Astrocyte of the cerebellum (primary cell): ENCODE measurements at places on chromosomes 2 and 18.

DNA sequence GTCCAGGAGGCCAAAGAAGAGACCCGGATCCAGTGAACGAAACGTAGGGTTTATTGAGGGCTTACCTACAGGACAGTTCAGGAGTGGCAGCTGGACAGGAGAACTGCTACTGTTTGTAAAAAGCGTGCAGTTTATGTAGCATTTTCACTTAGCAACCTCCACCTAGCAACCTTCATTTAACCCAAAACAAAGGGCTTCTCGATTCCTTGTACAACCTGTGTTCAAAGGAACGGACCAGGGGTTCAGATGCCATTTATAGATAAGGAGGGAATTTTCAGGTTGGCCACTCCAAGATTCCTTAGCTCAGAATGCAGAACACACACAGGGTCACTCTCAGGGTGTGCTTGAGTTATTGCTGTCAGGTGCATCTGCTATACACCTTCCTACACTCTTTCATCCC is 65.1 kb upstream of the YWHAQ start:
- DNase-seq = no peak

- peak; percentile 33 for DNase-seq
Observed at GRCh38 chr18:76564117-76564516, 69.1 kb upstream of the ZNF516 start.

GRCh38 chr18:68623342-68623741 is 91.6 kb downstream of the TMX3 start:
- DNase-seq = peak; percentile 74

GRCh38 chr2:229141424-229142025 is 129.6 kb downstream of the PID1 start:
- DNase-seq = peak; percentile 3

DNA sequence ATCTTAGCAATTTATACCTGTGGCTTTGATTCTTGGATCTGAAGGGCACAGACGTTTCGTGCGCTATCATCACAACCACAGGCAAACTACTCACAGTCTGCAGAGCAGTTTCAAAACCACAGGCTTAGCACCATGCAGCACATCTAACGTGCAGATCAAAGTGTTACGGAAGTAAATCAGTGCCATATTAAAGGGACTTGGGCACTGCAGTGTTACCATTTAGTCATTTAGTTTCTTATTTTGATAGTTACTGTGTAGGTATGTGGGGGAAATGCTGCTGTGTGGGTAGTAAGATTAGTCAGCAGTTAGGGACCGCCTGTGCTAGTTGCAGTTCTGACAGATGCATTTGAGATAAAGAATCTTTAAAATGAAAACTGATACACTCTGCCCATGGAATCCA is 384.0 kb downstream of the NBAS start:
- peak; percentile 78 for DNase-seq

GRCh38 chr2:102436323-102436722 is 13.4 kb downstream of the IL18RAP start:
- peak; percentile 34 for DNase-seq

- DNase-seq = no peak
Observed at GRCh38 chr2:145268931-145269330, 749.0 kb upstream of the ZEB2 start.

DNA sequence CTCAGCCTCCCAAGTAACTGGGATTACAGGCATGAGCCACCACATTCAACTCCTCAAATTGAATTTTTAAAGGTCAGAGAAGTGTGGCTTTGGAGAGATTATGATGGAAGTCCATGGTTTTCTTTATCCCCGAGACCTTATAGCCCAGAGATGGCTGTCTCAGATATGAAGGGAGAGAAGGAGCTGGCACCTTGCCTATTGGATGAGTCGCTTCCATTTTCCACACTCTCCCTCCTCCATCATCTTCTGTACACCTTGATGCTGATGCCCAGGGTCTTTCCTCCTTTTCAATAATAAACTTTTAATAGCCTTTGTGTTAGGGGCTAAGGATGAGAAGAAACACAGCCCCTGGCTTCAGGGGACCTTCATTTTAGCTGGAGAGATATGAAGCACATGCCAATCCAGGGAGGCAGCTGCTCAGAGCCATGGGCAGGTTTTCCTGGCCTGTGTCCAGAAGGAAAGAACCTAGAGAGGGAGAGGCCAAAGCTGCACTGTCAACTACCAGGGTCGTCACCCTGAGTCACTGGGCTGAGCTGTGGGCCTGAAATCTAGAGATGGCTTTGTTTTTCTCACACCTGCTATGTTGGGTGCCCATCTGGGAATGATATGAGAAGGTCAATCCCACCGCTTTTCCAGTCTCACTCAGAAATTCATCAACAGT is 146.0 kb upstream of the SERTAD2 start:
- DNase-seq = no peak

GRCh38 chr2:111905990-111906735 is 7.8 kb downstream of the MERTK start:
- DNase-seq = no peak

- no peak for DNase-seq
Observed at GRCh38 chr2:10915731-10916276, 4.1 kb downstream of the KCNF1 start.

DNA sequence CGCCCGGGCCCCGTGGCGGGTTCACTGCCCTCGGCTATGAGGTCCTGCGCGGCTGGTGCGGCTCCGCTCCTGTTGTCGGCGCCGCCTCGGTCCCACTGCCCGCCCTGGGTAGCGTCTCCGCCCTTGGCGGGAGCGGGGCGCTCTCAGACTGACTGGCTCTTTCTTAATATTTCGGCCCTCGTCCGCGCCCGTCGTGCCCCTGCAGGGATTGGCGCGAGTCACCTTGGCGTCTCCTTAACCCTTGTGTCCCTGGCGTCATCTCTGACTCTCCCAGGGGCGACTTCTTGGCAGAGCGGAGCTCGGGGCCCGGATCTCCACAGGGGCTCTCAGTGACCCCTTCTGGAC is 1.3 kb downstream of the PTMA start:
- no peak for DNase-seq

DNA sequence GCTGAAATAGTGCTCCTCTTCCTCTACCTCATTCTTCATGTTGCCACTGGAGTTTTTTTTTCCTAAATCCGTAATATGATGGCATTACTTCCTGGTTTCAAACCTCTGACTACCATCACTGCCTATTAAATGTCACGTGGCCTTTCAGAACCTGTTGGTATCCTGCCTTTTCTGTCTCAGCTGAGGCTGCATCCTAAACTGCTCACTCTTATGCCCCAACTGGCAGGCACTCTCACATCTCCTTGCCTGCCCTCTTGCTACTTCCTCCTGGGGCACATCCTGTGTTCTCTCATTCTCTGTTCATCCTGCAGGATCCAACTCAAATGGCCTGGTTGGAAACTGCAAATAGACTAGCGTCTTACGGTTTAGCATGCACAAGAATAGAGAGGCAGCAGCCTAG is 468.1 kb upstream of the FANCL start:
- DNase-seq = no peak

DNA sequence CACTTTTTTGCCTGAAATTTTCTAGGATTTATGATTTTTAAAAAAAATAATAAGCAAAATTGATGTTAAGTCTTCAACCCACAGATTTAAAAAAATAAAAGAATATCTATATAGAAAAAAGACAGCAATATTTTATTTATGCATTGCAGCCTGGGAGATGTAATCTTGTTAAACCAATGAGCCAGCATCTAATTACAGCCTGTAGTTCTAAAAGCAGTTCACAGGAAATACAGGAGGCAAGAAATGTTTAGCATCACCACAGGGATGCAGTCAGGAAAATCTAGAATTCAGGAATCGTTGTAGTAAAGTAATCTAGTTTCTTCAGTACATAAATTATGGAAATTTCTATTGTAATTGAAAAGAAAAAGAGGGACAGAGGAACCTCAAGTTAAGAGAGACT is 17.2 kb downstream of the UGGT1 start:
- DNase-seq = no peak

- no peak for DNase-seq
Observed at GRCh38 chr2:10892796-10893350, 18.9 kb upstream of the KCNF1 start.

DNA sequence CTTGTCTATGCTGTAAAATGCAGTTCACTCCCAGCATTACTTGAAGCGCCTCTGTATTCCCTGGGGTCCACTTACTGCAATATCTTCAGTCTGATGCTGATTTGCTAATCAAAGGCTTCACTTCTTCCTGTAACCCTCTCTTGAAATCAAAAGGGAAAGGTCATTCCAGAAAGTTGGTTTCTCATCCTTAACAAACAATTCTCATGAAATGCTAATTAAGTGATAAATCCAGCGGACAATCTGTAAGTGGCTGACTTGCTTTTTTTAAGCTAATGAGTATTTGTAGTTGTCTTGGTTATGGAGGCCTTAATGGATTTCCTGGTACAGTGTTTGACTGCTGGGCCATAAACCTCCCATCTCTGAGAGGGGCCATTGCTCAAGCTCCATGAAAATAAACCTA is 499.6 kb upstream of the HS6ST1 start:
- no peak for DNase-seq

- DNase-seq = no peak
Observed at GRCh38 chr2:159124931-159125467, 156.6 kb downstream of the TANC1 start.

- no peak for DNase-seq
Observed at GRCh38 chr2:11659851-11660250, 10.1 kb downstream of the NTSR2 start.

DNA sequence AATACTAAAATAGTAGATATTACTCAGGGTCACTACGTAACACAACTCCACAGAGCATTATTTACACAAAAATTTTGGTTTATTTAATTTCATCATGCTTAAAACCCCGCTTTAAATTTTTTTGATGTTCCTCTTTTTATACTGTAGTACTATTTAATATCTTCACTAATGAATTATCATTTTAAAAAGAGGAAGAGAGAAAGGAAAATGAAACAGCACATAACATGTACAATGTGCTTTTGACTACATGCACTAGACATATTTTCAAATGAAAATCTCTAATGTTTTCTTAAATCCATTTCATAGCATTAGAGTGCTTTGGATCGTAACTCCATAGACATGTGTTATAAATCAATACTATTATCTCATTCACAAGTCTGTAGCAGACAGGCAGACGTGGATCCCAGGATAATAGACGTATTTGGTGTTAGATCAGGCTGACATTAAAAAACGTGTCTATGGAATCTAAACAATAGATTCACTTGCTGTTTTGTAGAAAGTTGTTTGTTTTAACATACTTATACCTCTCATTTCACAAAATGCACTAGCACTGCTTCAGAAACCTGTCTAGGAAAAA is 897.0 kb downstream of the CPS1 start:
- no peak for DNase-seq

DNA sequence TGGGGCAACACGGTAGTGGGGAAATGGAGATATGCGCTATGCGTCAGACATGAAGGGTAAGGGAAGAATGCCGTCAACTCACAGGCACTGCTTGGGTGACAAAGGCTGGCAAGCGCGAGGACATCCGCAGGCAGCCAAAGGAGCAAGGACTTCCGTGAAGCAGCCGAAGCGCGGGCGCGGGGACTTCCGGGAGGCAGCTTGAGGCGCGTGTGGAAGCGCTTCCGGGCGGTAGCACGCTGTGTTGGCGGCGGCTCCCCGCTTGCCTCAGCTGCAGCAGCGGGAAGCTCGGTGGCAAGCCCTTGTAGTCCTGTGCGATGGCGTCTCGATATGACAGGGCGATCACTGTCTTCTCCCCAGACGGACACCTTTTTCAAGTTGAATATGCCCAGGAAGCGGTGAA is at the start of gene PSMA8:
TSS of gene PSMA8 (plus strand) at position 218 of the 400 bp plus-strand sequence. CDS start at position 315, 97 bp downstream.
- no peak for DNase-seq

GRCh38 chr2:240320204-240320993 is 115.1 kb upstream of the GPC1 start:
- peak; percentile 63 for DNase-seq

DNA sequence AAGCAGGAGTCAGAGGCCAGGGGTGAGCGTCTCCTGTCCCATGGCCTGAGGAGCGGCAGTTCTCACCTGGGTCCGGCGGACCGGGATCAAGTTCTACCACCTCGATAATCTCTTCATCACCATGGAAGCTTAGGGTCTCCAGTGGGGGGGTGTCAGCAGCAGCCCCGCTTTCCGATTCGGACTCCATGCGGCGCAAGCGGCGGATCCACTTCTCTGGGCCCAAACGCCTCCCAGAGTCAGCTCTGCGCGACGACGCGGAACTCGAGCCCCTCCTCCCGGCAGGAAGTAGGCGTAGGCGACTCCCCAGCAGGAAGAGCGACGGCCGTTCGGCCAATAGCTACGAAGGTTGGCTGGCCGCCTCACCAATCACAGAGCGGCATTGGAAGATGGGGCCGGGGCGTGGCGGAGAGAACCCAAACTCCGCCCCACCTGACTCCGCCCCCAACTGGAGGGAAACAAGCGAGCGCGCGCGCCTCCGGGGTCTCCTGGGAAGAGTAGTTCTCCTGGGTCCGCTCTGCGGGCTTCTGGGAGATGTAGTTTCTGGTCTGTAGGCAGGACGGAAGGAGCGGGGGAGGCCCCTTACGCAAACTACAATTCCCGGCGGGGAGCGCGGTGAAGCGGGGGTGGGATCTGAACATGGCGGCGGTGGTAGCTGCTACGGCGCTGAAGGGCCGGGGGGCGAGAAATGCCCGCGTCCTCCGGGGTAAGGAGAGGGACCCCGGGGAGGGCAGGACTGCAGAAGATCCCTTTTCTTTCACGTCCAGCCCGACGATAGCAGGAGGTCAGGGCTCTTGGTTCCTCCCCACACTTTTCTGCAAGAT is at the start of the genes AAMP and PNKD:
TSS of gene AAMP (minus strand) at position 238 of the 821 bp plus-strand sequence. CDS start at position 187, 51 bp downstream.
TSS of gene PNKD (plus strand) at position 620 of the 821 bp plus-strand sequence. CDS start at position 637, 17 bp downstream.
- peak; percentile 99 for DNase-seq

- DNase-seq = no peak
Observed at GRCh38 chr2:68482296-68482820, 15.0 kb downstream of the APLF start.

DNA sequence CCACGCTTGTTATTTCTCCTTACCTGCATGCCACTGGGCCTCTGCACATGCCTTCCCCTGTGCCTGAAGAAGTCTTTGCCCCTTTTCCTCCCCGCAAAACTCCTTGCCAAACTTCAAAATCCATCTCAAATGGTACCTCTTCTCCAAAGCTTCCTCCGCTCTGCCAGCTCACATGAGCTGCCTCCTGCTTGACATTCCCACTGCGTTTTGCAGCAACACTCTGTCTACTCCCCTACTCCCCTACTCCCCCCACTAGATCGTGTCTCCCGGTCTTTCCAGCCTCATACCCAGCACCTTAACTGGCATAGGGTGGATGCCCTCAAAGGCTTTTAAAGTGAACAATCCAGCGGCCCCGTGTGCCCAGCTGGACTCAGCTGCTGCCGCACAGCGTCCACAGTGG is 65.8 kb downstream of the TNS1 start:
- no peak for DNase-seq

- no peak for DNase-seq
Observed at GRCh38 chr18:24502667-24503523, 42.5 kb downstream of the HRH4 start.

DNA sequence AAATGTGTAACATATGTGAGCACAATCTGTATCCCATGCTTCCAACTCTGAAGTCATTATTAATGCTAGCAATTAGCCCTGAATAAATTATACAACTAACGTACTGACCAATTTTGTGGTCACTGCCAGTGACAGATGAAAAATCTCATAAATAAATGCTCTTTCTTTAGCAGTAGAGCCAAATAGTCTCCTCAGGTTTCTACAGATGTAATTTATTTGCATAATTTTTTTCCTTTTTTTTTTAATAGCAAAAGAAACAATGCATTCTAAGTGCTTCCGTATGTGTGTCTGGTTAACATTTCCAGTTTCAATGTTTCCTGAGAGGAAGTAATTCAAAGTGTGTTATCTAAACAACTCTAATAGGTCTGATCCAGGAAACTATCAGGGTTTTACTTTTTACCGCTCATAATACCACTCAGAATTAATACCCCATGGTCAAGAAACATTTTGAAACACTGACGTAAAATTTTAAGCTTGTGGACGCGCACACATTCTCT is 108.4 kb downstream of the MEP1B start:
- DNase-seq = no peak

GRCh38 chr18:56291294-56291693 is 347.1 kb downstream of the TXNL1 start:
- no peak for DNase-seq
